ENCODE measurements at places on chromosomes 3 and 15. TPM values are rescaled to one million over a fixed set of nuclear protein-coding genes. Genes with fewer than 3 reads are reported as not detected.

GOLGA8R gene
- 1.6 TPM for total RNA-seq

GPR160 gene
- total RNA-seq: not detected

DNA sequence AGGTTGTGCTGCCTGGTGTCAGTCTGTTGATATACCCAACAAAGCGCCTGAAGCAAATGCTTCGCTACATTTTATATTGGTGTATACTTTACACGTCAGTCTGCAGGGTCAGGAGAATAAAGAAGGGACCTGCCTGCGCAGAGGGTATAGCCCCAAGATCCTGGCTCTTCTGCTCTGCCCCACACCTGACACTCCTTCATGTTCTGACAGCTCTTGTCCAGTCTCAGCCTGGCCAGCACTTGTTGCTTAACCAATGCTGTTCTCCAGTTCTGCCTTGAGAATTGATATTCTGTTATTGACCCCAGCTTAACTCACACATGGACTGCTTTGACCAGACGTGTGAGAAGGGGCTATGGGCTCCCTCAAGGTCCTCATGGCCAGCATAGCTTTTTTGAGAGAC, 35.8 kb upstream of the BSN start:
- no peak for DNase-seq

GRCh38 chr15:58458076-58458475, 26.3 kb downstream of the LIPC start:
- DNase-seq: no peak

DNA sequence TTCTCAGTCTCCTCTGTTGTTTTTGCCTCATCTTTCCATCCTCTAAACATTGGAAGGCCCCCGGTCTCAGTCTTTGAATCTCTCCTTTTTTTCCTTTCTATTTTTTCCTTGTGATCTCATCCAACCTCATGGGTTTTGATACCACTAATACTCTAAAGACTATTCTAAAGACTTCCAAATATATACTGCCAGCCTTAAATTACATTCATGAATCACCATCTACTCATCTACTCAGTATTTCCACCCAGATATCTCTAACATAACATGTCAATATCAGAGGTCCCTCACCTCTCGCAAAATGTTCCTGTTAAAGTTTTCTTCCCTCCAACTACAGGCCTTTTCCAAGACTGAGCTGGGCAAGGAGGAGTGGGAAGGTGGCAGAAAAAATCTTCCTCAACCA, 282.5 kb upstream of the TTC14 start:
- no peak for DNase-seq

GRCh38 chr3:143288944-143289343, 169.4 kb downstream of the CHST2 start:
- no peak for DNase-seq

DNA sequence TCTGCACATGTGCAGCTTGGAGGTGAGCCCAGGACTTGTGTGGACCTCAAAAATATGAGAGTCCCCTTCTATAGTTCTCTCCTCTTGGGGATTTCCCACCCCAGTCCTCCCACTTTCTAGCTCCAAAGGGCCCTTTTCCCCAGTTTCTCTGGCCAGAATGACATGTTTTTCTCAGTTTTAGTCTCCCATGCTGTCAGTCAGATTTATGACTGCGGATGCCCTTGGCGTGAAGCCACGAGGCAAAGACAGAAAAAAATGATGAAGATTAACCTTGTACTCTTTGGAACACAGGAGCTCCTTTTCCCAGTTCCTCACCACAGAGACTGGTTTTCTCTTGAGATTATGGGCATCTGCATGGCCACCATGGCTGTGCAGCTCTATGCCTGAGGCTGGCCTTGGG, 72.0 kb upstream of the TTBK2 start:
- no peak for DNase-seq

Data from SJSA1 (cell line).